Activated effector memory CD4-positive, alpha-beta T cell treated with anti-CD3 and anti-CD28 coated beads, Interleukin-2, amount 50 U/mL, for 16 hours (primary cell): ENCODE measurements at places on chromosomes 12 and 14.
A peak's percentile ranks its signal among the peaks of the same experiment; 100 is the strongest.

- DNase-seq, result no peak
Observed at GRCh38 chr14:22650960-22651521, 6.9 kb upstream of the OR6J1 start.

DNA sequence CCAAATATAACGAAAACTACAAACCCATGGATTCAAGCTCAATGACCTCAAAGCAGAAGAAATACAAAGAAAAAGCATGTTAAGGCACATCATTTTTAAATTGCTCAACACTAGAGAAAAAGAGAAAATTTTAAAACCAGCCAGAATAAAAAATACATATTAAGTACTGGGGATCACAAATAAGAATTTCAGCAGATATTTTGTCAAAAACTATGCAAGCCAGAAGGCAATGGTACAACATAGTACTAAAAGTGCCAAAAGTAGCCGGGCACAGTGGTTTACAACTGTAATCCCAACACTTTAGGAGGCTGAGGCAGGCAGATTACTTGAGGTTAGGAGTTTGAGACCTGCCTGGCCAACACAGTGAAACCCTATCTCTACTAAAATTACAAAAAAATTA, 10.2 kb downstream of the SGPP1 start:
- DNase-seq, result no peak

- no peak for DNase-seq
Observed at GRCh38 chr12:95413576-95413975, 60.4 kb upstream of the METAP2 start.

DNA sequence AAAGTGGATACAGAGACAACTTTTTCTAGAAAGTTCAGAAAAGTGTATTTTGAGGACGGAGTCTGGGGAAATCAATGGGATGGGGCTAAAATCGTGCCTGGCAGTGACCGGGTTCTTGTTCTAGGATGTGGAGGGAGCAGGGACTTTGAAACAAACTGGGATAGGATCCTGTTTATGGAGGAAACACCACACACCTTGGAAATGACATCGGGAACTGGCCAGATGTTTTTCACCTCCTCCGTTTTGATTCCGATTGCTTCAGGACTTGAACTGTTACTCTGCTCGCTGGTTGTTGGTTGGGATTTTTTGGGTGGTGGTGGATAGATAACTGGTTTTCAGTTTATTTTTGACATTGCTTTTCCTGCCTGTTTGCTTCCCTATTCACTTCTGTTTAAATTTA, 506 bp downstream of the EMP1 start:
- DNase-seq, result no peak

DNA sequence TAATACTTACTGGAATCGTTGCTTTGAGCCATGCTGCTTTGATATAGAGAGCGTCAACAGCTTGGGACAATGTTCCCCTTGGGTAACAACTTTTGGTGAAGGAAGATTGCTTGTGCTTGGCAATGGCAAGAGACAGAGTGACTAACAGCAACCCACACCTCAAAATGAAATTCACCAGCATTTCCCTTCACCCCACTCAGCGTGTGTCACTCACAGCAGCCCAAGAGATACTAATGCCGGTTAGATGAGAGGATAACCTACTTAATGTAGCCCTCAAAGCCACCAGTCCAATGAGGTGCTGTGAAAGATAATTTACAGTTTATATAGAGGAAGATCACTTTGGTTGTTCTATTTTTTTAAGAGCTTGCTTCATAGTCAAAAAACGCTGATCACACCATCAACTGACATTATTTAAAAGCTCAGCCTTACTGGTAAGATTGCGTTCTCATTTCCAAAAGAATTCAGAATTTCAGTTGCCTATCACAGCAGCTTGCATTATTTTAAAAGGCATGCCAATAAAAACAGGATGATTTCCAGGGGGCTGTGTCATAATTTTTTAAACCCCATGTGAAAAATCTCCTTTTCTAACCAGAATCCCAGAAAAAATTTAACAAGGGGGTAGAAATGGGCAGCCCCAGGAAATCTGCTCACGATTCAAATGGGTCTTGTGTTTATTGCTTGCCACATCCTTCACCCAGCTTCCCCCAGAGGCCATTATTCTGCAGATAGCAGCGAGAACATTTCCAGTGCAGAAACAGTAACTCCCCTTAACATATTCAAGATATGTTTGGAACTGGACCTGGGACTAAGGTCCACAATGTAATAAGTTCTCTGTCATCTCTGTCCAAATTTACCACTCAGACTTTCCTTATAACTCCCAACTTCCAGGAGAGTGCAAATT, at the start of gene IL26:
Gene IL26 (minus strand): TSS at position 235 of the 901 bp plus-strand sequence. CDS start 54 bp downstream, at position 181.
- peak; percentile 65 for DNase-seq

GRCh38 chr12:18576104-18576626, 161.6 kb downstream of the PLCZ1 start:
- DNase-seq, result no peak
